ENCODE measurements at places on chromosomes 13 and 19.

DNA sequence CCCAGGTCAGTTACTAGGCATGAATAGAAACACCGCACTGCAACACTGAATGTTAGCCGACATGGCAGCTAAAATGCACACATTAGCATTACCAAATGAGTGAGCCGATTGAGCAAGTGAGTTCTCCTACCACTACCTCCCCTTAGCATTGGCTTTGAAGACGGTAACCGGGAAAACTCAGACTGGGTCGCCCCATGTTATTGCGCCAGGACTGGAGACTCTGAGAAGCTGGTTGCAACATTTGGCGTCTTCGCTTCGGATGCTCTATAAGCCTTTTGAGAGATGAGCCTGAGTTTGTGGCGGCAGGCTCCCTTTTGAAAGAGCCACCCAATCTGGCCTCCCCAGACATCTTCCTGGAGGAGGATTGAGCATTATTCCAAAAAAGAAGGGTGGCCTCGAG, 68.5 kb upstream of the POMP start:
- no peak for DNase-seq

- no peak for DNase-seq
These were observed 350.5 kb downstream of the DACH1 start for GRCh38 chr13:71516521-71516920.

GRCh38 chr13:59201841-59202240, 961.9 kb downstream of the DIAPH3 start:
- no peak for DNase-seq

DNA sequence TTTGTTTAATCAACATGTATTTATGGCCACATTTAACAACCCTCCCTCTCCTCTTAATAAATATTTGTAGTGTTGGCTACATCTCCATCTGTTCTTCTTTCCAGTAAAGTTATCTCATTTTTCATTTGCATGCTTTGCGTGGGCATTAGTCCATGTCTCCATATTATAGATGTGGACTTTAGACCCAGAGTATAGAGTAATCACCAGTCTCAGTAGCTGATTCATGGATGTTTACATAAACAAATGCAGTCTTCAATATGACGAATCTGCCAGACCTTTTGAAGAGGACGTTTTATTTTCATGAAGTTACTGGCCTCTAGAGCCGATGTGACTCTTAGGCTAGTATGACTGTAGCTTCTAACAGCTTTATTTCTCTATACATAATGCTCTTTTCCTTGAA, 1546.2 kb downstream of the OLFM4 start:
- no peak for DNase-seq

- no peak for DNase-seq
These were observed 36.1 kb upstream of the TMEM255B start for GRCh38 chr13:113722921-113723320.

- DNase-seq, result no peak
These were observed 8.3 kb upstream of the CDC42EP5 start for GRCh38 chr19:54481326-54481930.

DNA sequence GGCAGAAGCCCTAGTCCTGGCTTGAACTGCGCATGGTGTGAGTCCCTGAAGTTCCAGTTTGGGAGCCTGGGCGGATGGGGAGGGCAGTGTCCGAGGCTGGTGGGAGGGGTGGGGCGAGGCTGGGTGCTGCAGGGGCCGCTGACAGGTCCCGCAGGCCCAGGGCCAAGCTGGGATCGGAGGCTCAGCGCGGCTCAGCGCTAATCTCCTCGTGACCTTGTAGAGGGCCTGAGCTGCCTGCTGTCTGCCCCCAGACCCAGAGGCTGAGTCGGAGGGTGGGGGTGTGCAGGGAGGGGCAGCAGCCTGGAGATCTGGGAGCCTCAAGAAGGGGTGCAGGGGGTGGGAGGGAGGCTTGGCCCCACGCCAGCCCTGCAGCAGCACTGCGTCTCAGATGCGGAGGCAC, 3.0 kb downstream of the ATP1A3 start:
- no peak for DNase-seq

DNA sequence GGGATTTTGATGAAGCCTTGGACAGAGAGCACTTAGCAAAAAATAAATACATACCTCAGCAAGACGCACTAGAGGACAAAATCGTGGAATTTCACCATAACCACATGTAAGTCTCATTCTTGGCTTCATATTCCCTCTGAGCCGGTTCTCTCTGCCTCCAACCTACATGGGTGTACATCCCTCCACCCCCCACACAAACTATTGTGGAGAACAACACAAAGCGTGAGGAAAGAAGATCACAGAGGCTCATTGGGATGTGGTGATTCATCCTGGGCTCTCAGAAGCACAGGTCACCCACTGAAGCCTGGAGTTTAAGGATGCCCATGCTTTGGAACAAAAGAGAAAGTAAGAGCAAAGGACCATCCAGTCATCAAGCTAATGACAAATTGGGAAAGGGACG, 192.2 kb downstream of the STK24 start:
- DNase-seq, result no peak

DNA sequence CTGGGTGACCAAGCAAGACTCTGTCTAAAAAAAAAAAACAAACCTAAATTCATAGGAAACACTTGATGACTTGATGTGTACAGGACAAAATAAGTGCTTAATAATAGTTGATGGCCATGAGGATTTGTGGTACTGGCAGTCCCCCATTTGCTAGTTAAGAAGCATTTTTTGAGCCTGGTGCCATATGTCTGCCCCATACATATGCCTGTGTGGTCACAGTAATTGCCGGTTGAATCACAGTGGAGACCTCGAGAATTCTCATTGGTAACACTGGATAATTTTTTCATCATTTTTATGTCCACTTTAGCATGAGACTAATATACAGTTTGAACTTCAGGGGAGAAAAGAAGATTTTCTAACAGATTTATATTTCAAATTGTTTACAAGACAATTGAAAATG, 79.2 kb downstream of the LRCH1 start:
- DNase-seq, result no peak

- DNase-seq, result no peak
These were observed 6.3 kb downstream of the GRAMD1A start for GRCh38 chr19:35006342-35006998.

DNA sequence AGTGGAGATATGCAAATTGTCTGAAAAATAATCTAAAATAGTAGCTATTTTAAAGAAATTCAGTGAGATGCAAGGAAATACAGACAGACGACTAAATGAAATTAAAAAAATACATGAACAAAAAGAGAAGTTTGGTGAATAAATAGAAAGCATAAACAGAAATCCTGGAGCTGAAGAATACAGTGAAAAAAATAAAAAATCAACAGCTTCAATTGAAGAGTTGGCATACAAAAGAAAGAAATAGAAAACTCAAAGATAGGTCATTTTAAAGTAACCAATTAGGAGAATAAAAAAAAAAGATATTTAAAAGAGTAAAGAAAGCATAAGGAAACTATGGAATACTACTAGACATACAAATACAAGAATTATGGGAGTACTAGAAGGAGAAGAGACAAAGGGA, 2191.5 kb upstream of the PCDH20 start:
- DNase-seq, result no peak

GRCh38 chr19:3954107-3954506, 16.8 kb downstream of the DAPK3 start:
- no peak for DNase-seq

DNA sequence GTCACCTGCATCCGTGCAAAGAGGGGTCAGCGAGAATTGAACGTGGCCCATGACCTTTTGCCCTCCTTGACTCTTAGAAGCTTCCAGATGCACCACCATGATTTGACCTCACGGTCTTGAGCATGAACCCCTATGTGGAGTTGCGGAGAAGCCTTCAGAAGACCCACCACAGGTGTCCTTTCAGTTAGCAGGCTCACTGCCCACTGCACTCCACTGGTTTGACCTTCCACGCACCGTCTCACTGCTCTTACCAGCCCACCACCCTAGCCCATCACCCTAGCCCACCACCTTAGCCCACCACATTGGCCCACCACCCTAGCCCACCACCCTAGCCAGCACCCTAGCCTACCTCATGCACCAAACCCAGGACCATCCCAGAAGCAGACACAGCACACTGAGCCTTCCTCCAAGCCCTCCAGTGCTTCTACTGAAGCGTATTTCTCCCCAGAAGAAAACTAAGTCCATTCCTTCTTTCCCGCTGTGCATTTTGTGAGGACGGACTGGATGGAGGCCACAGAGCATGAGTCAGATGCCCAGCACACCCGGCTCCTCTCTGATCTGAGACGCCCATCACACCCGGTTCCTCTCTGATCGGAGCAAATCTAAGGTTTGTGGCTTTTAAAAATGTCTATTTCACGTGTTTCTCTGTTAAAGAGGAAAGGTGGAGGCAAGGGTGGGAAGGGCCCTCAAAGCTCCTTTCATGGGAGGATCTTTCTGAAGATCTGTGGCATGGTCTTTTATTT, 45.8 kb downstream of the SOX1 start:
- DNase-seq, result no peak

GRCh38 chr13:20402881-20403280, 122.8 kb downstream of the CRYL1 start:
- DNase-seq, result no peak

DNA sequence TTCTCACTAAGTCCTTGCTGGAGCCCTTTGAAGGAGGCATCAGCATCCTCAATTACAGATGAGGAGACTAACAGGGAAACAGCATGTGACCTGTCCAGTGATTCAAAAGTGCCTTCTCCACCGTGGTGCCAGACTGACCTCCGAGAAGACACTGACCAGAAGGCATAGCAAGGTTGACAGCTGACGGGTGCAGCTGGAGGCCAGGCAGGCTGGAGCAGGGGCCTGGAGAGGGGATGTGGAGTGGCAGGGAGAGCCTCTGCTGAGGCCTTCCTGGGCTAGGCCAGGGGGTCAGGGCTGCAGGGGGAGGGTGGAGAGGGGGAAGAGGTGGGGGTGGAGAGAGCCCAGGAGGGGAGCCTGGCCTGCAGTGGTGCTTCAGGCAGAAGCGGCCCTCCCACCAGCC, 66.3 kb downstream of the KCTD15 start:
- no peak for DNase-seq

- DNase-seq, result no peak
These were observed 31.2 kb downstream of the C13orf46 start for GRCh38 chr13:113942591-113943103.

DNA sequence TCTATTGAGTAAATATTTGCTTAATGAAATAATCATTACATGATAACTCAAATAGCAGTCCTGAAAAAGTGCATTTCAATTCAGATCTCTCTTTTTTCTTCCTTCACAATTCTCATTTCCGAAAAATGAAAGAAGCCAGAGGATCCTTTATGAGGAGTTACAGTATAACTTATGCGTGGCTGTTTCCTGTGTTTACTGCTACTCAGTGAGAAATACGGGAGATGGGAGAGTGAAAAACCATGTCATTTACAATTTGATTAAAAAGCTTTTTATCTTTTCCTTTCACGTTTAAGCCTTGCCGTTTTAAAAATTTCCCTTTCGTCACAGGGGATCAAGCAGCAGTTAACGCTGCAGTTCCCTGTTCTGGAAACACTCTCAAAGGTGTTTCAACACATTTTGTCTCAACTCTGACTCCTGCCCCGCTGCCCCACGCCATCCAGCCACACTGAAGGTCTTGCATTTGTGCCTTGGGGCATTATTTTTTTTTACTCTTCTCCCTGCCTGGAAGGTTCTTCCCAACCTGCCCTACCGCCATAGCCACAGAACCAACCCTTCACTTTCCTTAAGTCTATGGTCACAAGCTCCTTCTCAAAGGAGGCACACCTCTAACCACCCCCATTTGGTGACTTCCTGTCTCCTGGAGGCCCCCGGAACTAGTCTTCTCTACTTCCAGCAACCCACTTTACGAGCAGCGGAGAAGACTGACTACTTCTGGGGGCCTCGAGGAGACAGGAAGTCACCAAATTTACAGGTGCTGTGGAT, 17.0 kb downstream of the KL start:
- no peak for DNase-seq
